ENCODE measurements at places on chromosomes 11 and 22. TPM values are rescaled to one million over a fixed set of nuclear protein-coding genes. Genes with fewer than 3 reads are reported as not detected.

Gene KCNJ5
- total RNA-seq: not detected

Gene NRIP3
- total RNA-seq: 0.34 TPM

Gene IL17REL
- total RNA-seq: not detected

Gene HORMAD2
- not detected for total RNA-seq

Gene SLC5A4
- total RNA-seq: 5.7 TPM

Gene SSH3
- 10.2 TPM for total RNA-seq

Gene CD6
- total RNA-seq: not detected

Gene APOA4
- total RNA-seq: not detected

Gene ST3GAL4
- 13.2 TPM for total RNA-seq

Gene ABTB2
- total RNA-seq: 0.09 TPM

Gene KCNK4
- not detected for total RNA-seq

Gene SCUBE1
- 1.8 TPM for total RNA-seq

Gene TTC17
- 81.6 TPM for total RNA-seq

Gene SERGEF
- 18.5 TPM for total RNA-seq

Gene HTR3A
- total RNA-seq: not detected

Gene SYCE3
- not detected for total RNA-seq

Gene ART1
- total RNA-seq: not detected

Gene KCNJ1
- not detected for total RNA-seq

Gene FBLN1
- 0.09 TPM for total RNA-seq

Gene POLDIP3
- 25.1 TPM for total RNA-seq

Gene SLC22A9
- not detected for total RNA-seq

Gene CBLIF
- total RNA-seq: not detected

Gene TMEM191B
- 0.43 TPM for total RNA-seq

Gene MAP6
- 0.11 TPM for total RNA-seq

Gene CCDC89
- total RNA-seq: not detected

Gene FOLR2
- not detected for total RNA-seq

Gene TNNT3
- not detected for total RNA-seq

Gene KLHDC7B
- not detected for total RNA-seq

Gene TST
- 65.7 TPM for total RNA-seq

Gene OR51Q1
- not detected for total RNA-seq

Gene MS4A6E
- total RNA-seq: not detected

Gene GAL3ST3
- total RNA-seq: 0.09 TPM

Gene PANX1
- total RNA-seq: 25.2 TPM

Gene GSTT2B
- 0.77 TPM for total RNA-seq

Gene MS4A4A
- total RNA-seq: not detected

Gene OR5P2
- not detected for total RNA-seq

Gene RASL10A
- 22.6 TPM for total RNA-seq

Gene RFPL2
- 0.09 TPM for total RNA-seq

Gene MPPED2
- total RNA-seq: 0.22 TPM

Gene NUDT8
- 5.4 TPM for total RNA-seq

Gene RASSF7
- 19.1 TPM for total RNA-seq

Gene ROBO3
- 15.0 TPM for total RNA-seq

Gene PAMR1
- total RNA-seq: 1.4 TPM

Gene B3GAT1
- not detected for total RNA-seq

Gene LSP1
- 0.11 TPM for total RNA-seq

Gene TPST2
- total RNA-seq: 49.1 TPM

Gene PANX2
- total RNA-seq: 0.22 TPM

Gene BDNF
- total RNA-seq: 0.33 TPM

Gene FZD4
- 149 TPM for total RNA-seq

Gene GGT5
- total RNA-seq: 8.9 TPM

Gene OR6T1
- total RNA-seq: not detected

Gene CBX6
- total RNA-seq: 12.0 TPM
